ENCODE measurements at places on chromosomes 3 and 15.

- no peaks in the 10 kb centered on the region for H3K4me1 ChIP-seq
- H3K27me3 ChIP-seq, result no peaks in the 10 kb centered on the region
- H3K36me3 ChIP-seq, result peaks cover 46% of the 10 kb centered on the region
- H3K27ac ChIP-seq, result no peak overlapping the region
Measured at GRCh38 chr3:94070341-94070911, 7.6 kb downstream of the NSUN3 start.

- peaks cover 37% of the 10 kb centered on the region for H3K4me1 ChIP-seq
- no peak overlapping the region for H3K4me3 ChIP-seq
- no peaks in the 10 kb centered on the region for H3K27me3 ChIP-seq
- no peaks in the 10 kb centered on the region for H3K36me3 ChIP-seq
- DNase-seq, result no peak
Measured at GRCh38 chr15:65087873-65088642, 11.5 kb downstream of the KBTBD13 start.

- DNase-seq, result no peak
- no peak overlapping the region for H3K27ac ChIP-seq
- no peaks in the 10 kb centered on the region for H3K36me3 ChIP-seq
- H3K4me1 ChIP-seq, result no peaks in the 10 kb centered on the region
Measured at GRCh38 chr3:116240261-116240660, 205.0 kb downstream of the LSAMP start.

DNA sequence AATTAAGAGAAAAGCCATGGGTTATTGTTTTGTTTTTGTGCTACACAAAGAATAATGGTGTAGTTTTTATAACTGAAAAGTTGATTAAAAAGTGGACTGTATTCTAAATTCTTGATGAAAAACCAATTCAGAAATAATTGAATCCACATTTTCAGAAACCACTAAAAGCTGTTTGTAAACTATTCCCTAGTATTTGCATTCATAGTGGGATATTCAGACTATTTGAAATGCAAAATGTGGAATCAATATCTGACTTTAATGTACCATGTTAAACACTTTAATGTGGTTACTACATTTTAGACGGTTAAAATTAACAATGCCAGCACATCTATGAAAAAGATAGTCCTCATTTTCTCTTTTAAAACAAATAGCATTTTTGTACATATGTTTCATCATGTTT lies 104.6 kb downstream of the ZIC4 start:
- H3K4me3 ChIP-seq, result no peak overlapping the region
- no peak for DNase-seq
- no peaks in the 10 kb centered on the region for H3K36me3 ChIP-seq

GRCh38 chr3:168512802-168513201 lies 417.1 kb upstream of the GOLIM4 start:
- no peaks in the 10 kb centered on the region for H3K4me1 ChIP-seq
- H3K27ac ChIP-seq, result no peak overlapping the region
- H3K27me3 ChIP-seq, result no peaks in the 10 kb centered on the region
- no peak for DNase-seq
- no peak overlapping the region for H3K4me3 ChIP-seq

- H3K27ac ChIP-seq, result peak overlapping the region; percentile 94
- DNase-seq, result no peak
- H3K4me1 ChIP-seq, result peaks cover 43% of the 10 kb centered on the region
- H3K36me3 ChIP-seq, result no peaks in the 10 kb centered on the region
- H3K4me3 ChIP-seq, result peak overlapping the region; percentile 80
Measured at GRCh38 chr3:127821394-127821793, 921 bp downstream of the MGLL start.

DNA sequence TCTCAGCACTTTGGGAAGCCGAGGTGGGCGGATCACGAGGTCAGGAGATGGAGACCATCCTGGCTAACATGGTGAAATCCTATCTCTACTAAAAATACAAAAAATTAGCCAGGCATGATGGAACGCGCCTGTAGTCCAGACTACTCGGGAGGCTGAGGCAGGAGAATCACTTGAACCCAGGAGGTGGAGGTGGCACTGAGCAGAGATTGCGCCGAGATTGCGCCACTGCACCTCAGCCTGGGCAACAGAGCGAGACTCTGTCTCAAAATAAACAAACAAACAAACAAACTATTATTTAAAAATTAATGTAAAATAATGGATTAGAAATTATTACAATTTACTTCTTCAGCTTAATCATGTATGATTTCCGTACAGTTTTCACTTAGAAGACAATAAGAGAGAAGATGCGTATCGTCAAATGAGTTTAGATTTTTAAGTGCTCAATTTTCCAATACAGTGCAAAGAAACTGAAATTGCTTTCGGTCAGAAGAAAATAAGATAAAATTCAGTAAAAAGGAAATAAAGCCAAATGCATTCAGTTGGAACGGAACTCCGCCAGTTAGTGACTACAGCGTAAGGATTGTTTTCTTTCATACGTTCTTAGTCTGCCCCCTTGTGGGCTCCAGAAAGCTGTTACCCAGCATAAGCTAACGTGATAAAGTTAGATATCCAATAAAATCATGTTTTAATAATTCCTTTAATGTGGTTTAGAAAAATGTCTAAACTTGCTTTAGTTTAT lies 24.8 kb downstream of the AADAC start:
- no peaks in the 10 kb centered on the region for H3K27me3 ChIP-seq
- DNase-seq, result no peak

Measured in esophagus squamous epithelium (tissue), 5 donors.